T-helper 1 cell (primary cell): ENCODE measurements at places on chromosomes 6 and 20.

GRCh38 chr6:86848986-86849385, 88.3 kb upstream of the HTR1E start:
- DNase-seq: no peak

DNA sequence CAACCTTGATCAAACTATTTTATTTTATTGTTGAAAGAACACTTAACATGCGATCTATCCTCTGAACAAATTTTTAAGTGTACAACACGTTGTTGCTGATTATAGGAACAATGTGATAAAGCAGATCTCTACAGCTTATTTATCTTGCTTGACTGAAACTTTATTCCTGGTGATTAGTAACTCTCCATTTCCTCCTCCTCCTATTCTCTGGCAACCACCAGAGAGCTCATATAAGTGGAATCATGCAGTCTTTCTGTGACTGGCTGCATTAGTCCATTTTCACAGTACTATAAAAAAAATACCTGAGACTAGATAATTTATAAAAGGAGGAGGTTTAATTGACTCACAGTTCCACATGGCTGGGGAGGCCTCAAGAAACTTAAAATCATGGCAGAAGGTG, 218.1 kb downstream of the LRFN2 start:
- no peak for DNase-seq

DNA sequence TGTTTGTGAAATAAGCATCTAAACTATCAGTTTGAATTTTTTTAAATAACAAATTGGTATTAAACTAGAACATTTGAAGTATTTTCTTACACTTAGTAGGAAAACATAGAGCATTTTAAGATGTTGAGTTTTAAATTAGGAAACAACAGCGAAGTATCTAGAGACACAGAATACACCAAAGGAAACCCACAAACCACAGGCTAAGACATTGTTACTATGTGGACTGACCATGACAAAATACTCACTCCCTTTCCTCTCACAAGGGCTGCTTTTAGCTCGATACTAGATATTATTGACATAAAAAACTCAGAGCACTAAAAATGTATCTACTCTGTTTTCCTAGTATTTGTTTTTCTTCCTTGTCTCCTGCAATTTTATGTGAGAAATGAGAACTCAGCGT, 266.0 kb upstream of the CITED2 start:
- no peak for DNase-seq

DNA sequence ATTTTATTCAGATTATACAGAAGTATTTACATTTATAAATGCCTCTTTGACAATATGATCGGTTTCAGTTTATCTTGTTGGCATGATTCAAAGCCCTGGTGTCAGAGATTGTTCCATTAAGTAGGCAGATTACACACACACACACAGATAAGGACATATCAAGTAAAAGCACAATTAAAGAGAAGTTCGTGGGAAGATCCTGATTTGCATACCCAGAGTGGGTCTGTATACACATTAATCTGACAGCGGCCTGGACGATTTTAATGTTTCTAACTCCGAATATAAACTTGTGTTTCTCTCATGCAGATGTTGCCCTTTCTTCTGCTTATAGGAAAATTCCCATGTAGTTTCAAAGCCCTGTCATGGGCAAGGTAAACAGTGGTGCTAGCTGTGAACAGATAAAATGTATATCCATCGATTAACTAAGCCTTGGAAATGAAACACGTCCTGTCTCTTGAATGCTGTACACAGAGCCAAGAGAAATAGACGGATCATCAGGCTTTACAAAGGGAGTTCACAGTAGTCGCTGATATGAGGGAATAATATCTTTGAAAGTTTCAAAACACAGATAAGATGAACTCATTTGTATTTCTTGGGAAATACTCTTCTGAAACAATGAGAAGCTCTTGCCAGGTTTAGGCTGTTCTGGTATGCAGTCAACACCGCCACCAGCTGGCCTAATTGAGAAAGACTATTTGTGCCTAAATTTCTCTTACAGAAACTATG, 108.2 kb upstream of the GMDS start:
- DNase-seq: peak; percentile 26

GRCh38 chr6:53236241-53236640, 87.6 kb upstream of the GCM1 start:
- DNase-seq: no peak

DNA sequence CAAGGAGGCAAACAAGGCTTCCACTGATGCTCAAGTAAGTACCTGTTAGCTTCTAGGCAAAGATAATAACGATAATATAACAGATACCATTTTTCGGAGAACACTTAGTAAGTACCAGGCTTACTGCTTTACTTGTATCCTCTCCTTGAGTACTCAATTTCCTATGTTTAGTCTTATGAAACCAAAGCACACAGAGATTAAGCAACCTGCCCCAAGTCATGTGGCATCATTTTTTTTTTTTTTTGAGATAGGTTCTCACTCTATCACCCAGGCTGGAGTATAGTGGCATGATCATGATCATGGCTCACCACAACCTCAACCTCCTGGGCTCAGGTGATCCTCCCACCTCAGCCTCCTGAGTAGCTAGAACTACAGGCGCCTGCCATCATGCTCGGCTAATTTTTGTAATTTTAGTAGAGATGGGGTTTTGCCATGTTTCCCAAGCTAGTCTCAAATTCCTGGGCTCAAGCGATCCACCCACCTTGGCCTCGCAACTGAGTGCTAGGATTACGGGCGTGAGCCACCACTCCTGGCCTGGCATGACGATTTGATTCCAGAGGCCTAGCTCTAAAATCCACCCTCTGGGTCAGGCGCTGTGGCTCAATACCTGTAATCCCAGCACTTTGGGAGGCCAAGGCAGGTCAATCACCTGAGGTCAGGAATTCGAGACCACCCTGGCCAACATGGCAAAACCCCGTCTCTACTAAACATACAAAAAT, 14.0 kb downstream of the SPAG4 start:
- no peak for DNase-seq
